ENCODE measurements at places on chromosomes 2 and 18. TPM values are rescaled to one million over a fixed set of nuclear protein-coding genes. Genes with fewer than 3 reads are reported as not detected.

GRCh38 chr2:179021258-179021657, 28.7 kb downstream of the CCDC141 start:
- no peak for DNase-seq
- H3K27ac ChIP-seq = no peak overlapping the region
- H3K4me1 ChIP-seq = no peaks in the 10 kb centered on the region

DNA sequence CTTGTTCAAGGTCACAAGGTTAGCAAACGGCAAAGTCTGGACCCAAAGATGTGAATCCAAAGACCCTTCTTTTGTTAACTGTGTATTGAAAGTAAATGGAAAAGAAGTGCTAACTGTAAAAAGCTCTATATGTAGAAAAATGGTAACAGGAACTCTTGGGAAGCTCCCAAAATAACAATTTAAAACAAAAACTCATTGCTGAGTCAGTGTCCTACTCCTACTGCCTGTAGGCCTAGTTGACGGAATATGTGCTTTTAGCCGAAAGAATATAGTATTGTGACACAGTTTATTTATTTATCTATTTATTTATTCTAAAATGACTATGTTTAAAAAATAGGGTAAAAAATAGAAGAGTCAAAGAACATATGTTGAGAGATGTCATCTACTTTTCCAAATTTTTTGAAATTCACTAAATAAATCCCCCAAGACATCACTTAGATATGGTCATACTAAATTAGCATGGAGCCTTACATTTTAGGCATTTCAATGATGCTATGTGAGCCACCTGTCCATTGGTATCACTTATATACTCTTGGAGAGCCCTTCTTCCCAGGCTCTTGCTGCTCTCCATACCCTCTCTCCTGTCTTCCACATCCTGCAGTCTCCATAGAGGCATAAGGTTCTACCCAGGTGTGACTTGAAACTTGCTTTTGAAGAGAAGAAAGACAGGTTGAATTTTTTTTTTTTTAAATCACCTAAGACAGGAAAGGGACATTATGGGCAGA, 13.7 kb downstream of the COL5A2 start:
- peak overlapping the region; percentile 87 for H3K27ac ChIP-seq
- no peak overlapping the region for H3K4me3 ChIP-seq
- H3K4me1 ChIP-seq = peaks cover 46% of the 10 kb centered on the region
- H3K36me3 ChIP-seq = no peaks in the 10 kb centered on the region

- no peaks in the 10 kb centered on the region for H3K36me3 ChIP-seq
- H3K4me3 ChIP-seq = no peak overlapping the region
- H3K27ac ChIP-seq = no peak overlapping the region
- no peak for DNase-seq
- H3K4me1 ChIP-seq = peaks cover 24% of the 10 kb centered on the region
These were observed 185.7 kb downstream of the FAM210A start for GRCh38 chr18:13540477-13541182.

DNA sequence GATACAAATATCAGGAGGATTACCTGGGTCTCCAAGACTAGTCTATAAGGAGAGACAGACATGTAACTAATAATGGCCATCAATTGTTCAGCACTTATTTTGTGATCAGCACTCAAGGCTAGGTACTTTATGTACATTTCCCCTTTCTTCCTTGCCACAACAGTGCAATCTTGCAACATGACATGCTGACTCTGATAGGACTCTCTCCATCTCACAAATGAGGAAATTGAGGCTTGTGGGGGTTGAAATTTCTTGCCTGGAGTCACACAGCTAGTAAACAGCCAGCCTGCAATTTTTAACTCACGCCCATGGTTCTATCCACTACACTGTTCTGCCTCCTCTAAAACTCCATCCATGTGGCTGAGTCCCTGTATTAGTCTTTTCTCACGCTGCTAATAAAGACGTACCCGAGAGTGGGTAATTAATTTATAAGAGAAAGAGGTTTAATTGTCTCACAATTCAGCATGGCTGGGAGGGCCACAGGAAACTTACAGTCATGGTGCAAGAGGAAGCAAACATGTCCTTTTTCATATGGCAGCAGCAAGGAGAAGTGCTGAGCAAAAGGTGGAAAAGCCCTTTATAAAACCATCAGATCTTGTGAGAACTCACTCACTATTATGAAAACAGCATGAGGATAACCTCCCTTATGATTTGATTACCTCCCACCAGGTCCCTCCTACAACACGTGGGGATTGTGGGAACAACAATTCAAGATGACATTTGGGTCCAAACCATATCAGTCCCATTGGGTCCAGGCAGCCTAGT, 302.4 kb downstream of the PLCL1 start:
- H3K27me3 ChIP-seq = no peaks in the 10 kb centered on the region
- no peak for DNase-seq
- H3K4me1 ChIP-seq = no peaks in the 10 kb centered on the region
- no peak overlapping the region for H3K4me3 ChIP-seq

DNA sequence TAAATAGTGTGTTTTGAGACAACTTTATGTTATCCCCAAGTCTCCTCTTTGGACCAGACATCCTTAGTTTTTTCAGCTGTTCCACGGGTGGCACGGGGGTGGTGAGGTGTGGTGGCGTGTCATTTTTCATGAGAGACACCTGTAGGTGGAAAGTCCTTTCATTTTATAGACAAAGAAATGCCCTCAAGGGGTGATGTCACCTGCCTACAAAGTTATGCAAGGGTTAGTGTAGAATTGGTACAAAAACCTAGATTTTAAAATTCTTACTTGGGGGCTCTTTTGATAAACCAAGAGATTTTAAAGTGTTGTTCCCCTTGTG, 15.3 kb downstream of the CTDP1 start:
- H3K27me3 ChIP-seq = no peaks in the 10 kb centered on the region
- H3K27ac ChIP-seq = no peak overlapping the region
- no peak for DNase-seq
- peaks cover 30% of the 10 kb centered on the region for H3K36me3 ChIP-seq
- H3K4me1 ChIP-seq = peaks cover 20% of the 10 kb centered on the region

DNA sequence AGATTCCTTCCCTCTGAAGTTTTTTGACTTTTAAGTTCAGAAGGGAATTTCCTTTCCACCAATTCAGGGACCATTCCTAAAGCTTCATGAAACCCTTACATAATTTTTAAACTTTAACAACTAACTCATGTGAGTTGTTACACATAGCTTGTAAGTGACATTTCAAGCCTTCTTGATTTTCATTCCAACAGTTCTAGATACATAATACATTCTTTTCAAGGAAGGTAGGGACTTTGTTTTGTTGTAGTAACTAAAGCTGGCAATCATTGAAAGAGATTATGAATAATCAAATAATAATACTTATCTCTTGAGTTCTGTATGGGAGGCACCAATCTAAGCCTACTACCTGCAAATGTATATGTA, 45.4 kb downstream of the SETBP1 start:
- H3K36me3 ChIP-seq = no peaks in the 10 kb centered on the region
- H3K27me3 ChIP-seq = no peaks in the 10 kb centered on the region
- no peak overlapping the region for H3K4me3 ChIP-seq
- DNase-seq = no peak
- H3K27ac ChIP-seq = no peak overlapping the region
- peaks cover 27% of the 10 kb centered on the region for H3K4me1 ChIP-seq

GRCh38 chr18:60176259-60176658, 196.3 kb downstream of the MC4R start:
- peaks cover 5% of the 10 kb centered on the region for H3K36me3 ChIP-seq
- no peak for DNase-seq
- H3K27ac ChIP-seq = no peak overlapping the region
- H3K4me1 ChIP-seq = no peaks in the 10 kb centered on the region
- H3K4me3 ChIP-seq = no peak overlapping the region

GRCh38 chr2:152155209-152155608, 20.4 kb downstream of the STAM2 start:
- H3K4me3 ChIP-seq = no peak overlapping the region
- peaks cover 6% of the 10 kb centered on the region for H3K4me1 ChIP-seq
- no peak for DNase-seq

GRCh38 chr2:240360645-240361475, 74.6 kb upstream of the GPC1 start:
- H3K27ac ChIP-seq = no peak overlapping the region
- H3K27me3 ChIP-seq = peaks cover 7% of the 10 kb centered on the region
- peaks cover 11% of the 10 kb centered on the region for H3K36me3 ChIP-seq
- H3K4me1 ChIP-seq = peaks cover 4% of the 10 kb centered on the region

DNA sequence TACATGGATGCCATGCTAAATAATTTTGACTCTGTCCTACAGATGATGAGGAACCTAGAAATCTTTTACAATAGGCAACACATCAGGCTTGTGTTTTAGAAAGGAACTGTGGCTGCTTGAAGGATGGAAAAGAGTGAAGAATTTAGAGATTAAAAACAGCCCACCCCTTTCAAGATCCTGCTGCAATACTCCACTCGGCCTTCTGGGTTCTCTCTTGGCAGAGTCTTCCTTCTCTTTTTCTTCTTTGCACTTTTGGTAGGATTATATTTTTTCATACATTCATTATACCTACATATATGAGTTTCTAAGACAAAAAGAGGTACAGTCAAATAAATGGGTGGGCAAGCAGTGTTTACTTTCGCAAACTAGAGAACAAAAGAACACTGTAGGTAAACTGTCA, 474.3 kb downstream of the ERBB4 start:
- peaks cover 7% of the 10 kb centered on the region for H3K36me3 ChIP-seq
- no peak overlapping the region for H3K4me3 ChIP-seq
- peaks cover 4% of the 10 kb centered on the region for H3K4me1 ChIP-seq
- no peak for DNase-seq
- no peaks in the 10 kb centered on the region for H3K27me3 ChIP-seq
- no peak overlapping the region for H3K27ac ChIP-seq

GRCh38 chr18:31247574-31248199, 70.3 kb upstream of the DSG1 start:
- no peaks in the 10 kb centered on the region for H3K27me3 ChIP-seq
- H3K36me3 ChIP-seq = no peaks in the 10 kb centered on the region
- H3K27ac ChIP-seq = no peak overlapping the region
- H3K4me3 ChIP-seq = no peak overlapping the region
- DNase-seq = no peak
- H3K4me1 ChIP-seq = peaks cover 47% of the 10 kb centered on the region

DNA sequence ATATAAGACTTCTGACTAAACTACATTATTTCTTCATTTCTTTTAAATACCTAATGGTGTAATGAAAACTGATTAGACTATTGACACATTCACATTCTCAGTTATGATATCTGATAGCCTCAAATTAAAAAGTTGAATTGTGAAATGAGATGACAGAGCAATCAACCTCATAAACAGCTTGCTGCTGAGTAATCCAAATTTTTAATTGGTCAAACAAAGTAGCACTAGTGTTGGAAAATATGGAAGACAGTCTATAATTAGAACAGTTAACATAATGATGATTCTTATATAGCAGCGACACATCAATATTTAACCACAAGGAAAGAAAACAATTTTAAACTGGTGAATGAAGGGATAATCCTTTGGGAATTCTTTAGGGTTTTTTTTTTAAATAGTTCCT, 91.9 kb upstream of the LRP1B start:
- H3K27me3 ChIP-seq = no peaks in the 10 kb centered on the region
- H3K36me3 ChIP-seq = no peaks in the 10 kb centered on the region
- no peak overlapping the region for H3K4me3 ChIP-seq

DNA sequence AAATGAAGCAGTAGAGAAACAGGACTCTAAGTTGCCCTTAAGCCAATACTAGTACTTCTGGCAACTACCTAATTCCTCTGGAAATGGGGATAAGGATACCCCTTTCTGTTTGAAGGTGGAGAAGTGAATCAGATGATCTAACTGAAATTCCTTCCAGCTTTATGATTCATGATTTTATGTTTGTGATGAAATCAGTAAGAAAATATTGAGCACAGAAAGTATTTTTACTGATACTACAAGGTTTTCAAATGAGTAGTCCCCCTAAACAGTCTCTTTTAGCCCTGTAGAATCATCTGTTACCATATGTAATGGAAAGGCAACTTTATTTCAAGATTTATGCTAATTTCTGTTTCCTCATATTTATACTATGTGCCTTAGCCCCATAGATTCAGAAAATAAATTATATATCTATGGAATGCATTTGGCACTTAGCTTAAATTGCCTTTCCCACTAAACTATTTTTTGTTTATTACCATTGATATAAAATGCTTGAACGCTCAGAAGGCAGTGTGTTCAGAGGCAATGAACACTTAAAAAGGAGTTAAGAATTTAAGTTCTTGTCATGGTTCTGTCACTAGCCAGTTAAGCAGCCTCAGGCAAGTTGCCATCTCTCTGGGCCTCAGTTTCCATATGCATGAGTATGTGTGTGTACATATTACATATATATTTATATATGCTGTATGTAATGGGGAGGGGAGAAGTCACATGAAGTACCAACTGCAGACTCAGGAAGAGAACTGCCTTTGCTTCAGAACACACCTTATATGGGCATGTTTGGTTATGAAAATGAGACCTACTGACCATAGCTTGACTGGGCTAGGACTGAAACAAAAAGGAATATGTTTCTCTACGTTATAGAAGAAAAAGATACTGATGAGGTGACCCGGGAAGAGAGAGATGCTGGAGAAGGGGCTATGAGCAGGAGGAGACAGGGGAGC, 97.7 kb downstream of the CDC42EP3 start:
- no peaks in the 10 kb centered on the region for H3K36me3 ChIP-seq
- H3K27me3 ChIP-seq = no peaks in the 10 kb centered on the region
- no peak for DNase-seq

GRCh38 chr2:9388199-9388681, 35.1 kb downstream of the ITGB1BP1 start:
- DNase-seq = no peak
- H3K36me3 ChIP-seq = peaks cover 5% of the 10 kb centered on the region
- H3K4me1 ChIP-seq = peaks cover 7% of the 10 kb centered on the region
- H3K27me3 ChIP-seq = no peaks in the 10 kb centered on the region

- H3K4me3 ChIP-seq = no peak overlapping the region
- H3K36me3 ChIP-seq = no peaks in the 10 kb centered on the region
- no peak for DNase-seq
These were observed 66.8 kb upstream of the STPG4 start for GRCh38 chr2:47221946-47222345.

DNA sequence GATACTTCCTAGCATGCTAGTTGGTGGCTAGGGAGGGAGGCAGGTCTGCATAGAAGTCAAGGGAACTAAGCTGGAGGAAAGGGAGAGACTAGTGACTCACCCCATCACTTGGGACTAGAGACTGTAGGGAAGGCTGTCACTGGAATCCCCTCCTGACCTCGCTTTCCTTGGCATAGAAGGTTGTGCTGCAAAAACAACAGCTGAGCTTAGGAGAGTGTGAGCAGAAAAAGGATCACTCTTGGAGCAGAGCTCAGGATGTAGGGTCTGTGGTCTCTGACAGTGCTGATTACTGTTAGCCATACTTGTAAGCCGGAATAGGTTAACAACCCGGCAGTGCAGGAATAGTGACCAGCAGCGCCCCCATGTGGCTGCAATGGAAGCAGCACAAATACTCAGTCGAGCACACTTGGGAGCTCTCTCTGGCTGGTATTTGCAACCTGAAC, 66.9 kb upstream of the SMAD2 start:
- DNase-seq = peak; percentile 85
- peaks cover 14% of the 10 kb centered on the region for H3K4me1 ChIP-seq
- H3K27ac ChIP-seq = no peak overlapping the region
- H3K36me3 ChIP-seq = peaks cover 15% of the 10 kb centered on the region
- H3K27me3 ChIP-seq = no peaks in the 10 kb centered on the region

HSBP1L1 gene
- total RNA-seq = 1.6 TPM

KCNS3 gene
- 18.1 TPM for total RNA-seq

CTIF gene
- 28.5 TPM for total RNA-seq
